ENCODE measurements at places on chromosomes 6 and 20. TPM values are rescaled to one million over a fixed set of nuclear protein-coding genes. Genes with fewer than 3 reads are reported as not detected.

Gene CENPW
- total RNA-seq = 114 TPM

GRCh38 chr6:125533710-125534397, 215.6 kb upstream of the HEY2 start:
- no peak overlapping the region for H3K27ac ChIP-seq
- H3K27me3 ChIP-seq = peaks cover 4% of the 10 kb centered on the region
- H3K4me3 ChIP-seq = no peak overlapping the region
- peak; percentile 41 for DNase-seq

- H3K4me1 ChIP-seq = no peaks in the 10 kb centered on the region
- no peaks in the 10 kb centered on the region for H3K36me3 ChIP-seq
- no peak overlapping the region for H3K4me3 ChIP-seq
- H3K27ac ChIP-seq = no peak overlapping the region
- DNase-seq = no peak
These were observed 55.4 kb upstream of the EPHA7 start for GRCh38 chr6:93474733-93475179.

- DNase-seq = no peak
- no peak overlapping the region for H3K27ac ChIP-seq
- no peak overlapping the region for H3K4me3 ChIP-seq
- H3K4me1 ChIP-seq = peaks cover 1% of the 10 kb centered on the region
These were observed 139.0 kb downstream of the JARID2 start for GRCh38 chr6:15384901-15385300.

DNA sequence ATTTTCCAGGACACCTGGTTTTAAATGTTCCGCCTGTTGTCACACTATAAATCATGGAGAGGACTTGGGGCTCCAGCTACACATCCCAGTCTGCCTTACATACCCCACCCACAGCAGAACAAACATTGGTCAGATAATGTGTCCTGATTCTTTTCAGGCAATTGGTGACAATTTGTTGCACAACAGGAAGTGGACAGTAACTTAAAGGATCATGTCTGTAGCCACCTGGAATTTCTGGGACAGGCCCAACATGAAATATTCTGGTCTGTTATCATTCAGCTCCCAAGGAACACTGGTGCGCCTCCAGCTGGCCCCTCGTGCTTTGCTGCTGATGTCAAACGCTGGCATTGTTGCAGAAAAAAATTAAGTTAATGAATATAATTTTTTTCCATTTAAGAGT, 117.2 kb downstream of the SOBP start:
- H3K36me3 ChIP-seq = no peaks in the 10 kb centered on the region
- no peak overlapping the region for H3K27ac ChIP-seq
- DNase-seq = no peak
- H3K4me3 ChIP-seq = no peak overlapping the region

Gene OOEP
- total RNA-seq = not detected

DNA sequence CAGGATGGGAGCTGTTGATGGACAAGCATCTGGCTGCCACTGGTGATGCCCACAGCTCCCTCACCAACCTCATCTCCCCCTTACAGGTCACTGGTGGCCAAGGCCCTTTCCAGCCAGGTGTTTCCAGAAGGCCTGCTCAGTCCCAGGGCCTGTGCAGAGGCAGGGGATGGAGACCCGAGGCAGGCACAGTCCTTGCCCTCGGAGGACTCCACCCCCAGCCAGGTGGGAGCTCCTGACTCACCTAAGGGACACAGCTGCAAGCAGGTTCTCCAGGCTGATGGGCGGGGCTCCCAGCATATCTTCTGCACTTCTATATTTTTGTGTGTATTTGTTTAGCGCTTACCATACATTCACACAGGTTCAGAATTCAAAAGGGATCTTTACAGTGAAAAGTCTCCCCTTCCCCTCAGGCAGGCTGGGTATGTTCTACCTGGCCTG, 17.4 kb downstream of the PRPH2 start:
- H3K27ac ChIP-seq = no peak overlapping the region
- DNase-seq = no peak
- no peaks in the 10 kb centered on the region for H3K27me3 ChIP-seq
- H3K4me1 ChIP-seq = peaks cover 9% of the 10 kb centered on the region
- H3K36me3 ChIP-seq = no peaks in the 10 kb centered on the region

GRCh38 chr6:131164506-131164905, 29.2 kb downstream of the AKAP7 start:
- H3K36me3 ChIP-seq = peaks cover 4% of the 10 kb centered on the region
- H3K4me1 ChIP-seq = peaks cover 9% of the 10 kb centered on the region
- DNase-seq = no peak
- H3K4me3 ChIP-seq = no peak overlapping the region

DNA sequence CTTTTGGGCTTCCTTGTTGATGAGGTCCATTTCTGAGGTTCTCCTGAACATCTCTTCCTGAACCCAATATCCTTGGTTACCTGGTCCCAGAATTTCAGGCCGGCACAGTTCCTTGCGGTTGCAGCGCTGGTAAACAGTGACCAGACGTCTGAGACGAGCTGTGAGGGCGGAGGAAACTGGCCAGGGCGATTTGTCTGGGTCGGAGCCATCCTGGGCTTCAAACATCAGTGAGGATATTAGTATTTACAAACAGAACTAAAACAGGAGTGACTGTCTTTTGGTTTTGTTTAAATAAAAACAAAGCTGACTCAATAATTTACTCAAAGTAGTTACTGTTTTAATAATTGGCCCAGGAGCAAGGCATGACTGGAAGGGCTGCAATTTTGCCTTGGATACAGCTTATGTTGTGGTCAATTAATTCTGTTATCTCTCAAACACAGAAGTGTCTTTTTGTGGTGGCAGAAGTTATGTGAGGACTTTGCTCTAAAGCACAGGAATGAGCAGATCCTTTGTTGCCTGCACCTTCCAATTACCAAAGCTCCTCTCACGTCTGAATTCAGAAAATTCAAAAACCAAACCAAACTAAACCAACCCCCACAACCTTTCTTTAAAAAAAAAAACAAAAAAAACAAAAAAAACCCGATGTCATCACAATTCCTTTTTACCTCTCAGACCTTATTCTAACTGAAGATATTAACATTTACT, 58.7 kb upstream of the EMILIN3 start:
- peaks cover 63% of the 10 kb centered on the region for H3K36me3 ChIP-seq
- H3K27me3 ChIP-seq = no peaks in the 10 kb centered on the region
- no peak overlapping the region for H3K4me3 ChIP-seq
- H3K4me1 ChIP-seq = peaks cover 15% of the 10 kb centered on the region

GRCh38 chr6:151091571-151091970, 148.2 kb upstream of the AKAP12 start:
- H3K4me3 ChIP-seq = no peak overlapping the region
- no peak for DNase-seq
- no peaks in the 10 kb centered on the region for H3K27me3 ChIP-seq

DNA sequence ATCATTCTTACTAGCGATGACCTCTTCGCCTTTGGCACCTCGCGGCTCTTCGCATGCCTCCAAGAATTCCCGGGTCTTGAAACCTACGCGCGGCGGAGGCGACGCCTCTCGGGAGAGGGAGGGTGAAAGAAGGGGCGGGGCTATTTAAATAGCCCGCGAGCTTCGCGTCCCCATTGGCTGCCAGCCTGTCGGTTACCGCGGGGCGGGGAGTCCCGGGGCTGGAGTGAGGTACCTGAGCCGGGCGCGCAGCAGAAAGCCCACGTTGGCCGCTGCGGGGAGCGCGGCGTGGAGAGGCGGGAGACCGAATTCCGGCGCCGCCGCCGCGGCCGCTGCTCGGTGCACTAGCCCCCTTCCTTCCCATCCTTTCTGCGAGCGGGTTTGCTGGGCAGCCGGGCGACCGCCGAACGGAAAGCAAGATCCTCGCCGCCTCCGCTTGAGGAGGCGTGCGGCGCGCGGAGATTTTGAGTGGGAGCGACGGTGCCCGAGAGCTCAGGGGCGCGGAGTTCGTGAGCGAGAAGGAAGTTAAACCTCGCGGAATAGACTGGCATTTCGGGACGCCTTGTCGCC, at the start of gene BMP6:
BMP6 (plus strand) TSS at position 251 of the 567 bp plus-strand sequence. CDS start 857 bp downstream, outside the sequence.
- H3K4me1 ChIP-seq = peaks cover 41% of the 10 kb centered on the region
- H3K27me3 ChIP-seq = peaks cover 23% of the 10 kb centered on the region

GRCh38 chr20:62485062-62485700, 9.4 kb upstream of the GATA5 start:
- DNase-seq = no peak
- no peak overlapping the region for H3K27ac ChIP-seq
- H3K4me3 ChIP-seq = no peak overlapping the region
- peaks cover 5% of the 10 kb centered on the region for H3K4me1 ChIP-seq

DNA sequence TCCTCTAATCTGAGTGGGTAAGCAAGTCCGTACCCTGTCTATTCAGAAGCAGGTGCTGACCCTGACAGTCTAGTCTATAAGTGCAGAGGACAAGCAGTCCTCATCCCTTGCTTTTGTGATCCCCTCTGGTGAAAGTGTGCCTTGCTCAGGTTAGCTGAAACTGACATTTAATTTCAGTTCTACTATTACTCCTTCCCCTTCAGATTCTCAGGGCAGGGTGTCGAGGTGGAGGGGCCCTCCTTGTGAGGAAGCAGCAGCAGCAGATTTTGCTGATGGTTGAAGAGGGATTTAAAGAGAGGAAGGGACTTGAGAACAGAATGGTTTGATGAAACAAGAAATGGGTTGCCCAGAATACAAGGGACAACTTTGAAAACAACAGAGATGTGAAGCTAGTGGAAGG, 309.3 kb downstream of the CLIC5 start:
- H3K4me3 ChIP-seq = no peak overlapping the region
- no peak for DNase-seq
- H3K36me3 ChIP-seq = no peaks in the 10 kb centered on the region
- peaks cover 46% of the 10 kb centered on the region for H3K4me1 ChIP-seq
- no peaks in the 10 kb centered on the region for H3K27me3 ChIP-seq
- H3K27ac ChIP-seq = no peak overlapping the region

- H3K4me1 ChIP-seq = no peaks in the 10 kb centered on the region
- peaks cover 10% of the 10 kb centered on the region for H3K36me3 ChIP-seq
- no peak for DNase-seq
- H3K4me3 ChIP-seq = no peak overlapping the region
- no peaks in the 10 kb centered on the region for H3K27me3 ChIP-seq
These were observed 9.2 kb downstream of the GGT7 start for GRCh38 chr20:34863421-34863965.

- no peak for DNase-seq
- no peak overlapping the region for H3K27ac ChIP-seq
- no peak overlapping the region for H3K4me3 ChIP-seq
- no peaks in the 10 kb centered on the region for H3K4me1 ChIP-seq
These were observed 110.2 kb upstream of the CNR1 start for GRCh38 chr6:88276331-88276730.

- no peaks in the 10 kb centered on the region for H3K36me3 ChIP-seq
- no peak overlapping the region for H3K4me3 ChIP-seq
- H3K27me3 ChIP-seq = peaks cover 7% of the 10 kb centered on the region
These were observed 18.5 kb downstream of the SNRPB start for GRCh38 chr20:2451939-2452732.

Gene HDGFL1
- total RNA-seq = not detected

GRCh38 chr20:53513168-53513488, 80.5 kb downstream of the ZNF217 start:
- DNase-seq = no peak
- H3K4me1 ChIP-seq = no peaks in the 10 kb centered on the region
- H3K4me3 ChIP-seq = no peak overlapping the region
- no peak overlapping the region for H3K27ac ChIP-seq
- no peaks in the 10 kb centered on the region for H3K36me3 ChIP-seq

GRCh38 chr20:19706463-19706862, 51.6 kb upstream of the RIN2 start:
- no peaks in the 10 kb centered on the region for H3K36me3 ChIP-seq
- H3K27me3 ChIP-seq = 0 out of 2 replicates have a peak, but pooled peaks cover 5% of the 10 kb centered on the region
- H3K4me1 ChIP-seq = no peaks in the 10 kb centered on the region

DNA sequence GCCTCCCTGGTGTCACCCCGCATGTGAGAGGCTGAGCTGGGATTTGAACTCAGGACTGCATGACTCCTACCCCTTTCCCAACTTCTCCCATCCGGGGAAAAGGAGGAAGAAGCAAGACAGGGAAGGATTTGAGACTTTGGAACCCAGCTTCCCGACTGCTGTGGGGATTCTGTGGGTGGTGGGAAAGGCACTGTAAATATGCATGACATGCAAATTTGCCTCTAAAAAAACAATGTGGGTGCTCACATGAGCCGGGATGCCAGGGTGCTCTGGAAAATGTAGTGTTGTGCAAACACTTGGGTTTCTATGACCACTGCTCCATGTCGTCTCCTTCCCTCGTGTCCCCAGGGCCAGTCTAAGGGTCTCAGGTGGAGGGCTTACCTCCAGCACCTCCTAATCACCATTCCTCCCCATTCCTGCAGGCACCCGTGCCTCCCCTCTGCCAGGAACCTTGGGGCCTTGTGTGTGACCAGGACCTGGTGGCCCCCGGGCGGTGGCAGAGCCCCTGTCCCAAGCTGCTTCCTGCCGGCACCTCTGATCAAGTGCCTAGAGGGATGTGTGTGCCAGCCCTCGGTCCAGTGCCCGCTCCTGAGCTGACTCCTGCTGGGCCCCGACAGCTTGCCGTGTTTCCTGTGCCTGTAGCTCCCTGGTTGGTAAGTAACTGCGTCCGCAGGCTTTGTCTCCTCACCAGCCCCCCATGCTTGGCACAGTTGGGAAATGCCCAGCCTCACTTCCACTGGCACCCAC, 60.7 kb downstream of the DLGAP4 start:
- H3K4me3 ChIP-seq = no peak overlapping the region
- no peak overlapping the region for H3K27ac ChIP-seq
- peaks cover 55% of the 10 kb centered on the region for H3K27me3 ChIP-seq
- no peaks in the 10 kb centered on the region for H3K36me3 ChIP-seq

DNA sequence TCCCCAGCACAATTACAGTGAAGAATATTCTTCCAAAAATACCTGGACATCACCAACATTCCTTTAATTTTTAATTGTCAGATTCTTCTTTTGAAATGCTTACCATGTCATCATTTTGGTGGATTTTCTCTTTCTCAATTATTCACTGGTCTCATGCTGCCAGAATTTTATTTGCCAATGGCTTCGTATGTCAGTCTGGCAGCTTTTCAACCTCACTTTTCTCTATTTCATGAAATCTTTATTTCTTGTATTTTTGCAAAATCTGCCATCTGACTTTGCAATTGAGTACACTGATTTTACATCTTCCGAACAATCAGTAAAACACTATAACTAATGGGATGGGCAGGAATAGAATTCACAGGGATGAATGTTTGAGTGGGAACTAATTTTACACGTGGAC, 84.1 kb downstream of the BTBD9 start:
- H3K27ac ChIP-seq = no peak overlapping the region
- H3K4me3 ChIP-seq = no peak overlapping the region
- H3K27me3 ChIP-seq = no peaks in the 10 kb centered on the region
- H3K36me3 ChIP-seq = no peaks in the 10 kb centered on the region
- peaks cover 10% of the 10 kb centered on the region for H3K4me1 ChIP-seq

GRCh38 chr20:18087054-18087453, 29.3 kb upstream of the OVOL2 start:
- H3K27ac ChIP-seq = no peak overlapping the region
- H3K4me1 ChIP-seq = no peaks in the 10 kb centered on the region
- H3K36me3 ChIP-seq = no peaks in the 10 kb centered on the region
- no peak overlapping the region for H3K4me3 ChIP-seq
